SK-N-SH treated with all-trans-retinoic acid at 6 μM for 48 hours (cell line): ENCODE measurements at places on chromosomes 6 and 20.

GRCh38 chr6:20997143-20997769 is 463.0 kb downstream of the CDKAL1 start:
- no peak for ATAC-seq

DNA sequence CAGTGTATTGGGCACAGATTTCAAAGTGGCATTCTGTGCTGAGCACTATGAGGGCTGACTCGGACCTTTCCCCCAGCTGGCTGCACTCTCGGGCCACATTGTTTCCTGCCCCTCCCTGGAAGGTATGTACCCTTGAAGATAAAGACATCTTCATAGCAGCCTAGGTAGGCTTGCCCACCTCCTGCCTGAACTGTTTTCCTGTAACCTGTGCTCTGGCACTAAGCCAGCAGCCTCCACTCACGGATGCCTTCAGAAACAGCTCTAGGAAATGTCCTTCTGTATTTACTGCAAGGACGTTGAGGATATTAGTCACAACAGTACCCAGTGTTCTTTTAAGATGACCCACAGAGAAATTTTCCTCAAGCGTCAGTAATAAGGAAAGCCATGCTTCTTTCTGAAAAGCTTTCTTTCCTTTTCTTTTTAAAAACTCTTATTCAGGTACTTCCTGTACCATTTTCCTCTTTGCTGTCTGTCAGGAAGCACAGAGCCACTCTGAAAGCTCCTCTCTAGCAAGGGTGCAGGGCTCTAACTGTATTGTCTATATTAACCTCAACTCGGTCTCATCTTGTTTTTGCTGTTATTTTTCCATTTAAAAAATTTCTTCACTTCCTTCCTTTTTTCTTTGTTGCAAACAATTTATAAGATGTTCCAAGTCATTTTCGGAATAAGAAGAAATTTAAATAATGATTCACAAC is 43.5 kb downstream of the TTI1 start:
- no peak for ATAC-seq

GRCh38 chr20:49787371-49788357 is 25.0 kb upstream of the SLC9A8 start:
- no peak for ATAC-seq

DNA sequence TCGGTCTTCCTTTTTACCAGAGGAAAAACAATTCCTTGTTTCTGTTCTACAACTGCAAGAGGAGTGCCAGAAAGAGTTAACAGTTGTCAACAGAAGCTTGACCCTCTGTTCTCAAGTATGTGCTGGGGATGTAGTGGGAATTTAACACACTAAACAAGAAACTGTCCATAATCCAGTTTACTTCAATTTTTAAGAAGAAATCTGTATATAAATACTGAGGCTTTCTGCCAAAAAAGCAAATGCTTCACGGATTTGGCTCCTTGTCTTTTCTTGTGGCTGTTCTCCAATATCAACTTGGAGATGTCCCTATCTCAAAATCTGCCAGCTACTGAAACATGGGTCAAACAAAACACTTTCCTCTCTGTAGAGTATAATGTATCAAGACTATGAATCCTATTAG is 26.8 kb downstream of the REV3L start:
- ATAC-seq, result peak; percentile 54

DNA sequence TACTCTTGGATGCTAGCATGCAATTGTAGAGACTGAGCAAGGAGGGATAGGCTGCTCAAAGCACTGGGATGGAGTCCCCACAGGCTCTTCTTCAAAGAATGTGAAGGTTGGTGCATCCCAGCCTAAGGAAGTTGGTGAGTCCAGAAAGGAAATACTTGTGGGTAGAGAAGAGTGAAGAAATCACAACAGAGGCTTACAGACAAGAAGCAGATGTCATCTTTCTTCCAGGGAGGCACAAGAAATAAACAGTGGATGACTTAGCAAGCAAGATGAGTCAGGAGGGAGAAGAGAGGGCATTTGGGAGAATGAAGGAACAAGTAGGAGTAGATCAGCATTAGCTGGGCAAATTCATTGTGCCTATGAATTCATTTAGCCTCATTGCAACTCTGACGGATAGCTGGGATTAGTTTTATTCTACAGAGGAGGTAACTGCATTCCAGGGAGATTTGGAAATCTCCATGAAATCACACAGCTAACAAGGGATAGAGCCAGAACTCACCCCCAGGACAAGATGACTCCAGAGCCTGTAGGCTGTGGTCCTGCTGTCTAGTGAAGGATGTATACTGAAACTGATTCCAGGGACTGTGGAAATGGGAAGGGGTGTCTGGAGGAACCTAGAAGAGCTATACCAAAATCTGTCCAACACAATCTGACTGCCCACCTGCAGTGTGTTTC is 125.8 kb upstream of the SPTLC3 start:
- no peak for ATAC-seq

- no peak for ATAC-seq
Measured at GRCh38 chr20:12077875-12078274, 160.2 kb downstream of the BTBD3 start.

DNA sequence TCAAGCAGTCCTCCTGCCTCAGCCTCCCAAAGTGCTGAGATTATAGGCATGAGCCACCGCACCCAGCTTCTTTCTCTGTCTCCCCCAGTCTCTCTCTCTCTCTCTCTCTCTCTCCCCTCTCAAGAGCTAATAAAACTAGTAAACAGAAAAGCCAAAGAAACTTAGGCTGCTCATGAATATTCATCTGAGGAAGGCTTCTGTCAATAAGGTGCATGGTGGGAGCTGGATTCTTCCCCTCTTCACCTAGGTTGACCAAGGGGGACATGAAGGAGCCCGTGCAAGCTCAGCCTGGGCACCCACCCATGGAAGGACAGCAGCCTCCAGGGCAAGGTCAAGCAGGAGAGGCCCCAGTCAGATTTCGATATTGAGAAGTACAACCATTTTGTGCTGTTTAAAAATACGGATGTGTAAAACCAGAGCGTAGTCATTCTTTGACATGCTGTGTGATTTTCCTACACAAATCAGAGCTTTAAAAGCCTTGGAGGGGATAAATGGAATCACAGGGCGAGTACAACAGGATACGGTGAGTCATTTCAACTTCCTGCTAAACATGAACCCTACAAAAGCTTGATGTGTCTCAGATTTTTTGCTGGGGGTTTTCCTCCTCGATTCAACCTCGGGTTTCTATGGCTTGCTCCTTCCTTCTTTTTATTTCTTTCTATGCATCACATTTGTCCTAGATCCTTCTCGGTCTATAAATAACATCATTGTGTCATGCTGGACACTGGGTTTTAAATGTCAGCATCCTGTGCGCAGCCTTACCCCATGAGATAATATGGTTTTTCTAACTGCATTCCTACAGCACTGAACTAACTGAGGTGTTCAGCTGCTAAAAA is 368.9 kb upstream of the JARID2 start:
- no peak; the same call in 2 of the 3 replicates for ATAC-seq

DNA sequence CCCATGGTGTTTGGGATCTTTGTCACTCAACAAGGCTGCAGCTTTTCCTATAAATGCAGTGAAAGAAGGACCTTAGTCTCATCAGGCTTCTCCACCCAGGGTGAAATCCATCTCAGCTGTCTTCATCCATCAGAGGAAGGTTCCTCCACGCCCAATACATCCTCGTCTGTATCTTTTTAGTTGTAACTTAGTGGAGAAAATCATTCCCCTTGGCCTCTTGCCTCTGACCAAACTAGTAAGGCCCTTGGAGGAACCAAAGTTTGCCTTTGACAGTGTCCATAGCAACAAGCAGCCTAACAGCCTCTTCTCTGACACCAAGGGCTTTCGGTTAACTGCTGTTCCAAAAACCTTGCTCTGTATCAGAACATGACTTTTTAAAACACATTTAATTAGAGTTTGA is 230.3 kb upstream of the ECI2 start:
- ATAC-seq, result no peak

DNA sequence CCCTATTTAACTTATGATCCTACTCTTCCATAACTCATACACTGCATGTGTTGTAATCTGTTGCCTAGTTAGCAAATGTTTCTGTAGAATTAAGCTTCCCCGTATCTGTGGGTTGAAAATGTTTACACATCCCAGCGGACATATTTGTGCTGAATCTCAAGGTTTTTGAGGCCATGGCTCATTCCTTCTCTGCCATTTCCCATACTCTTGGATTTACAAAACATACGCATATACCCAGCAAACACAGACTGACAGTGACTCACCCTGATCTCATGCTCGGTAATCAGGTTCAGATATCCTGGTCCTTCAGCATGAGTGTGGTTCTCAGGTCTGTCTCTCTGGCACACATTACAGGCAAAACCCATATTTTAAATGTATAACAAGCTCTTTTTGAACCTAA is 58.7 kb downstream of the AGPAT4 start:
- peak; percentile 97 for ATAC-seq

DNA sequence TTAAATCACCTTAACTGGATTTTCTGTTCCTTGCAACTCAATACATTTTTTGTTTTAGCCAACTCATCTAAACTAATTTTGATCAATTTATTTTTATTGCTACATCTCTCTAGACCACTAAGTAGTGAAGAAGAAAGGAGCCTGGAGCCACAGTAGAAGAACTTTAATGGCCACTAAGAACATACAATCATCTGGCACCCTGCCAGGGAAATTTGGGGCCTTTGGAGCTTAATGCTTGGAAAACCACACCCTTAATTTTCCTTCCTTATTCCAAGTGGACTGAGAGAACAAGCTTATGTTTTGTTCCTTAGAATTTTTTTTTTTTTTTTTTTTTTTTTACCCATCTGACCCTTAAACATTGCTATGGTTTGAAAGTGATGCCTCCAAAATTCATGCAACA is 12.0 kb upstream of the GMDS start:
- ATAC-seq, result no peak

GRCh38 chr6:166613027-166613426 is 14.0 kb downstream of the RPS6KA2 start:
- peak; percentile 15; the same call in 2 of the 3 replicates for ATAC-seq

GRCh38 chr20:2137552-2138201 is 36.0 kb downstream of the STK35 start:
- ATAC-seq, result peak; percentile 81

- peak; percentile 1; the same call in 2 of the 3 replicates for ATAC-seq
Measured at GRCh38 chr6:1610497-1611321, 994 bp downstream of the FOXC1 start.

DNA sequence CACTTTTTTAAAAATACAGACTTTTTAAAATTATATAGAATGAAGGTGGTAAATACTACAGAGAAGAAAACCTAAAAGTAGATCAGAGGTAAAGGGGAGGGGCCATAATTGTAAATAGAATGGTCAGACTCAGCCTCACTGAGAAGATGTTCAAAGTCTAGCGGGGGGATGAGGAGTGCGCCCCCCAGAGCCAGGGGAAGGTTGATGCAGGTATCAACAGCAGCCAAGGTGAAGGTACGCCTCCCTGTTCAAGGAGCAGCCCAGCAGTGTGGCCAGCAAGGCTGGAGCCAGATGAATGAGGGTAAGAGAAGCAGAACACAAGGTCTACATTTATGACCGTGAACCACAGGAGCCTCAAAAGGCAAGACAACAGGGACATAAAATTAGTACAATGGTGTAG is 204.1 kb downstream of the PTPRT start:
- ATAC-seq, result no peak

DNA sequence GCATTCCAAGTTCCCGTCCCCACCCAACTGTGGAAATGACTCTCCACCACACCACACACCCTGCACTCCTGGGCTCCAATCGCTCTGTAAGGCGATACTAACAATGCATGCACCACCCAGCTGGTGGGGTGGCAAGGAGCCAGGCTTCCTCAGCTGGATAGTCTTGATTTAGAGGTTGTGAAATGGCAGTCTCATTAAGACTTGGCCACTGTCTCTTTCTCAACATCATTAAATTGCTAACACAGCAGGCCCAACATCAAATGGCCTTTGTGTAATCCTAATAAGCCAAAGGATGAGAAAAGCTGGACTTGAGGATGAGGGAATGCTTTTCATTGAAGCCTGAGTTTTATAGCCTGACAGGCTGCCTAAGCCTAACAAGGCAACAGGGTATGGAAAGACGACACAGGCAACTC is 223.7 kb downstream of the GMDS start:
- peak; percentile 64 for ATAC-seq

GRCh38 chr6:106637051-106637716 is 7.8 kb downstream of the QRSL1 start:
- no peak for ATAC-seq

- no peak for ATAC-seq
Measured at GRCh38 chr6:135951169-135951568, 99.7 kb downstream of the PDE7B start.

- no peak for ATAC-seq
Measured at GRCh38 chr20:57773059-57773815, 63.4 kb upstream of the PMEPA1 start.

DNA sequence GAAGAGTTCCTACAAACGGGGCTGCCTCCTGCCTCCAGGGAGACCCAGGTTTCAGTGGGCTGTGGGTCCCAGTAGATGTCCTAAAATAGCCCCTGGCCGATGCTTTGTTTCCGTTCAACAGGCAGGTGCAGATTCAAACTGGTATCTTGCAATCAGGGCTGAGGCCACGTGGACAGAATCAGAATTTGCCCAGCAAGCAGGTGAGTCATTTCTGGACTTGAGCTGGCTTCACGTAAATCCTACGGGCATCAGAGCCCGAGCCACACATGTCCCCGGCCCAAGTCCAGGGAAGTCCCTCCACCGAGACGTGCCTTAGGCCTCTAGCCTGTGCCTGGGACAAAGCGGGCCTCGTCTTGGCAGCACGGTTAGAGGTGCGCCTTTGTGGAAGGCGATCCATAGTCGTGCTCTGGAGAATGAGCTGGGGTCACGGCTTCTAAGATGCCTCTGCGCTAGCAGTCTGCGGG is 101.6 kb upstream of the FRMD1 start:
- ATAC-seq, result no peak

GRCh38 chr6:81938014-81938856 is 185.8 kb upstream of the TENT5A start:
- peak; percentile 79 for ATAC-seq

DNA sequence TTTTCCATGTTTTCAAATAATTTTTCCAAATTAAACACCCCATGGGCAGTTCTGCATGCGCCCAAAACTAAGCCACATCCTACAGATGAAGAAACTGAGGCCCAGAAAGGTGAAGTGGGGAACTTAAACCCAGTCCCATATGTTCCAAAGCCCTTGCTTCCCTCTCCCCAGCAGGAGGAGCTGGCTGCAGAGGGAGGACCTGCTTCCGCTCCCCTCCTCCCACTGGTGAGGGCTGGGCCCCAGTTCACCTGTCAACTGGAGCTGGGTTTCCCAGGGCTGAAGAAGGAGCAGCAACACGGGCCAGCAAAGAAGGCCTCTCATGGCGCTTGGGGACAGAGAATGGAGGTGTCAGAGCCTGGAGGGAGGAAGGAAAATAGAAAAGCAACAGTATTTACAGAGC is 1.4 kb upstream of the RBPJL start:
- no peak for ATAC-seq

DNA sequence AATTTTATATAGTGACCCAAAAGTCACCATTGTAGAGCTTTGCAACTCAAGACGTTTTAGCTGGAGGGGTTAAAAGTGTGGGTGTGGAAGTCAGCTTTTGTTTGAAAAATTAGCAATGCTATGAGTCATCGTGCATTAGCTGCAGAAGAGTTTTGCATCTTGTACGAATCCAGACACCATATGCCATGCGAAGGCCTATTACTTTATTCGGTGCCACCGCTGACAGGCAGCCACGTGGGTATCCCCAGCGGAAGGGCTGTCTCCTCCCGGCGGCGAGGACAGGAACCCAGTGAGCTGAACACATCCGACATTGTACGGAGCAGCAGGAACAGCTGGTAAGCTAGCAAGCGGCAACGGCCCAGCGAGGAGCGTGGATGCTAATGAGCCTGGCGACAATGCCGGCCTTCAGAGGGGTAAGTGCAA is 84.4 kb downstream of the INSM1 start:
- ATAC-seq, result peak; percentile 34; the same call in 2 of the 3 replicates

GRCh38 chr6:138507977-138508675 is 8.8 kb upstream of the NHSL1 start:
- no peak for ATAC-seq

- no peak for ATAC-seq
Measured at GRCh38 chr6:25027221-25027916, 91.6 kb upstream of the RIPOR2 start.

GRCh38 chr6:37180075-37180474 is 10.1 kb downstream of the PIM1 start:
- ATAC-seq, result no peak
